ENCODE measurements at places on chromosomes 5 and 9. TPM values are rescaled to one million over a fixed set of nuclear protein-coding genes. Genes with fewer than 3 reads are reported as not detected.

The PDCD1LG2 gene
- not detected for total RNA-seq

DNA sequence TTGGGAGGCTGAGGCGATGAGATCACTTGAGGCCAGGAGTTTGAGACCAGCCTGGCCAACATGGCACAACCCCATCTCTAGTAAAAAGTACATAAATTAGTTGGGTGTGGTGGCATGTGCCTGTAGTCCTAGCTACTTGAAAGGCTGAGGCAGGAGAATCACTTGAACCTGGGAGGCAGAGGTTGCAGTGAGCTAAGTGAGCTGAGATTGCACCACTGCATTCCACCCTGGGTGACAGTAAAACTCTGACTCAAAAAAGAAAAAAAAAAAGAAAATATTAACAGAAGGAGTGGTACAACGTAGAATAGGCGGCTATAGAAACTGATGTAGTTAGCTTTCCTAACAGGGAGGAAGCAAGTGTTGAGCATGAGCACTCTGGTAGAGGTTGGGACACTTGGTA, 59.9 kb downstream of the PBX3 start:
- DNase-seq, result no peak

GRCh38 chr9:35526087-35526801, 36.3 kb downstream of the RUSC2 start:
- peak; percentile 25 for DNase-seq

- DNase-seq, result peak; percentile 56
Measured at GRCh38 chr5:56323505-56323904, 90.4 kb upstream of the ANKRD55 start.

GRCh38 chr9:86351880-86352279, 2.3 kb downstream of the TUT7 start:
- DNase-seq, result no peak

The PCDHB13 gene
- 0.93 TPM for total RNA-seq

GRCh38 chr9:131873891-131874440, 134.1 kb upstream of the RAPGEF1 start:
- DNase-seq, result no peak

DNA sequence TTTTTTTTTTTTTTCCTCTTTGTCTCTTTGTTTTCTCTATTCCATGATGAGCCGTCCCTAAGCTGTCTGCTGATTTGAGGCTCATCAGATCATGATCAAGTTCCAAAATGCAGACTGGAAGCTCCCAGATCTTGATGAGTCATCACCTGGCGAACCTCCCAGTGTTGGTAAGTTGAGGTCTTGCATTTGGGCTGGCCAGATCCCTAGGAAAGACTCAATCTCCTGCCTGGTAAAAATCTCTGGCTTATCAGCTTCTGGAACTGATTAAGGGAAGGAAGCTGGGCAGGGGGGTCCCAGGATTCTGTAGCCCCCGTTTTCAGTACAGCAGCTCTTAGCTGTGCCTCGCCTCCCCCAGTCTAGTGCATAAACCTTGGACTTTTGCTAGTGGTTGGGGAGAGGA, 69.0 kb downstream of the TSPAN17 start:
- peak; percentile 6 for DNase-seq

The RETREG1 gene
- total RNA-seq, result 7.6 TPM

DNA sequence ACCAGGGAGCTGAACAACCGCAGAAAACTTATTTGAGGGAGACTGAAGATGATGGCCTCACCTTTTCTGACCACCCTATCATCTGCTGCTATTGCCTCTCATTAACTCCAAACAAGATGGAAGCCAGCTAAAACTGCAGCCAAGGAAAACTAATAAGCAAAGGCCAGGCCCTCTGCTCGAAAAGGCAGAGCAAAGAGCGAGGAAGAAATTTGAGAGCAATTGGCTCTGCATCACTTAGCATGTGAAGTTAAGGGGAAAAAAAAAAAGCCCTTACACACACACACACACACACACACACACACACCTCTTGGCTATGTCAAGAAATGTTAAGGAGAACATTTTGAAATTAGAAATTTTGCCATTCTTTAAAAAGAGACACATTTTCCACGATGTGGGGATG, 228.1 kb upstream of the CYLC2 start:
- no peak for DNase-seq

DNA sequence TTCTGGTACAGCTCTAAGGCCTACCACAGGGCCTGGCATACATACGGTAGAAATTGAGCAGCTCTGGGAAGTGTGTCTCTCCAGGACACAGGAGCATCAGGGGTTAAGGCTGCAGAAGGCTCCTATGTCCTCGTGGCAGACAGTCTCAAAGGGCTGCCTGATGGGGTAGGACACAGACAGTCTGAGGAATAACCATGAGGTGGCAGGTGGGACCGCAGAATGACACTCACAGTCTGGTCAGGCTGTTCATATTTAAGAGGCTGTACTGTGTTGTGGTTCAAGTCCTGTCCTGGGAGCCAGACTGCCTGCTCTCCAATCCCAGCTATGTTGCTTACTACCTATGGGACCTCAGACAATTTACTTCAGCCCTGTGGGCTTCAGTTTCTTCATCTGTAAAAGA, 217.1 kb downstream of the TRIM32 start:
- no peak for DNase-seq

DNA sequence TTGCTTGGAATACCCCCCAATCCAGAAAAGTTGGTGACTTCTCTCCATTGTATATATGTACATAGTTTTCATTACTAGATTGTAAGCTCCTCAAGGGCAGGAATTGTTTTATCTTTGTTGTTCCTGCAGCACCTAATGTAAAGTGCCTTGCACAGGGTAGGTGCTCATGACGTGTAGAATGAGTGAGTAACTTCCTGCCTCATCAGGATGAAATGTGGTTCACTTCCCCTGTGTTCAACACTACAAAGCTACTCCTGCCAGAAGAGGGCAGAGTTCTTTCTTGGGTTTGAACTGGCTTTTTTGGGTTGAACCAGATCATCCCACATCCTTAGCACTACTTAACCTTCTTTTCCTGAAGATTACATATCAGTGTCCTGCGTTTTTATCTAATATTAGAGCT, 23.9 kb downstream of the GTF3C4 start:
- DNase-seq, result no peak

- DNase-seq, result no peak
Measured at GRCh38 chr5:127028822-127029457, 1.4 kb downstream of the MARCHF3 start.

The TAL2 gene
- not detected for total RNA-seq

GRCh38 chr9:87607859-87608258, 110.2 kb downstream of the DAPK1 start:
- DNase-seq, result no peak

GRCh38 chr5:87007737-87008136, 259.9 kb upstream of the RASA1 start:
- DNase-seq, result no peak

DNA sequence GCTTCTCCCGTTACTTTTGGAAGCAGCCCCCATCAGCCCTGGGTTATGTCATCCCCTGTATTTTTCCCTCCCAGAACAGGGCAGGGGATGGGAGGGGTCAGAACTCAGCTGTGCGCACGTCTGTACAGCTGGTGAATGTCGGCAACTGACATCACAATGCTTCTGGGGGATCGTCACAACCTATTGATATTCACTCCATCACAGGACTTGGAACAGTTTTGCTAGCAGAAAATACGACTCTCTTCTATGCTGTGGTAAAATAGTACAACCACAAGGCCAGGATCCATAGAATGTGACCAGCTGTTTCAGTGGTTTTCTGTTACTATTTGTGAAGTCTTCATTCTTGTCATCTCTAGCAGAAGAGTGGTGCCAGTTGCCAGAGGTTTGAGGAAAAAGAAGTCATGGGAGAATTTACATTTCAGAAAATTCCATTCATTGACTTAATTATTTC, 77.1 kb upstream of the KLF4 start:
- no peak for DNase-seq

DNA sequence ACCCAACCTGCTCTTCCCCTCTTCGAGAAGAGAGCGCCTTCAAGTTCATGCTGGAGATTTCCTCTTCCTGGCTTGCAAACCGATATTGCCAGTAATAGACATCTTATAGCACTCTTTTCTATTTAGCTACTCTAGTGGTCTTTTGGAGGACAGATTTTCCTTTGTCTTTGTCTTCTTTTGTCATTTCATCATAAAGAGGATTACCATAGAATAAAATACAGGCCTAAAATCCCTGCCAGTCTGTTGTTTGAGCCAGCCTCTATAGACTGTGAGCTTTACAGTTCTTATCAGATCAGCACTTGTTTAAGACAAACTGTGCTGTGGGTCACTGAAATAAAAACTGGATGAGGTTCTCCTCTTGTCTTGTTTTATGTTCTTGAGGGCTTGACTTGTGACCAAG, 802.8 kb downstream of the NR2F1-AS1 start:
- no peak for DNase-seq

The FGF10 gene
- total RNA-seq, result not detected

DNA sequence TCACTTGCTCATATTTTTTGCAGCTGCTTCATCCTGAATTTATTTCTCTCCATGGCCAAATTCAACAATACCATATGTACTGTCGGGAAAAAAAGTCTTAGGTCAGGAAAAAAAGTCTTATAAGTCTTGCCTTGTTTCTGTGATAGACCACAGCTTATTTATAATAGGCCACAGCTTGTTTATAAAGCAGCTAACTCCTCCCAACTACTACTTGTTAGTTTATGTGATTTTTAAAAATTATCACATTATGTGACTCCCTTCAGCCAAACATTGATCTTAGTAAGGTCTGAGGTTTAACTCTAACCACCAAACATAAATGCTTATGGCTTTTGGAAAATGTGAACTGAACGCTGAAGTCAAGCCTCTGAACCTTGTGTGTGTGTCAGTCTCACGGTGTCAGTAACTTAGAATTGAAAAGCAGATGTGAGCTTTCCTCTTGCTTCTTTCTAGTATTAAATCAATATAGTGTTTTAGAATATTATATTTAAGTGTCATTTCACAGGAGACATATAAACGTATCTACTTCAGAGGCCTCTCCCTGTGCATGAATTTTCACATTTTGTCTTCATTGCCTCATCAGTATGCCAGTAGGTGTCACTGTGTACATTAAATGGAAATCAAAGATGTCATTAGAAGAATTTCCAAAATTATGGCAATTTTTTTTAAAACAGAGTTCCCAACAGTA, 51.3 kb downstream of the SNX24 start:
- DNase-seq, result peak; percentile 6

GRCh38 chr5:154370813-154371212, 75.0 kb upstream of the SAP30L start:
- no peak for DNase-seq

DNA sequence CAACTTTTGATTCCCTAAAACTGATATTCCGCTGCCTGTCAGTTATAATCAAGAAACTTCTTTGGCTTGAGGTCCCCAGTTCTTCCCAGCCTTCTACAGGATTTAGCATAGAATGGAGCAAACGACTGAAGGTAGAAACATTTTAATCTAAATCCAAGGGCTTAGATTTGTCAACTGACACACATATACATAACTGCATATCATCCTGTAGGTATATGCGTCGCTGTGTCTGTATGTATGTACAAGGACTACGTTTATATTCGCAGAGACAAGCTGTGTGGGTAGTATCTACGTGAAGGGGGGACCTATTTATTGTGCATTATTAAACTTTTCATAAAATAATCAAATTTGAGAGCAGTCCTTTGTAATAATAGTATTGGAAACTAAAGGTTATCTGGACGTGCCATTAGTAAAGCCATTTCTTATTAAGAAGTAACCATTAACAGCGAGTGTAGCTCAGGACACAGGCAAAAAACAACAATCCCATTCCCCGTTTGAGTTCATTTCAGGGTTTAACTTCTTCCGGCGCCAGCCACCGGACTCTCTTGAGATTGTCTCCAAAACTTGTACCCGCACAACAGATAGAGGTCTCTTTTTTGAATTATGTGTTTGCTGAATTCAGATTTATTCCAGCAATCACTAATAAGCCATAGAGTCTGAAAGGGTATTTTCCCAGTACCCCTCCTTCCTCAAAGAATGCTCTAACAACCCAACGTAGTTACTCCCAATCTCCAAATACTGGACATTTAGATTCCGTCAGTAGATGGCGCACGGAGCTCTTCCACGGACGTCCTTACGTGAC, 2.1 kb upstream of the MLLT3 start:
- DNase-seq, result peak; percentile 59

DNA sequence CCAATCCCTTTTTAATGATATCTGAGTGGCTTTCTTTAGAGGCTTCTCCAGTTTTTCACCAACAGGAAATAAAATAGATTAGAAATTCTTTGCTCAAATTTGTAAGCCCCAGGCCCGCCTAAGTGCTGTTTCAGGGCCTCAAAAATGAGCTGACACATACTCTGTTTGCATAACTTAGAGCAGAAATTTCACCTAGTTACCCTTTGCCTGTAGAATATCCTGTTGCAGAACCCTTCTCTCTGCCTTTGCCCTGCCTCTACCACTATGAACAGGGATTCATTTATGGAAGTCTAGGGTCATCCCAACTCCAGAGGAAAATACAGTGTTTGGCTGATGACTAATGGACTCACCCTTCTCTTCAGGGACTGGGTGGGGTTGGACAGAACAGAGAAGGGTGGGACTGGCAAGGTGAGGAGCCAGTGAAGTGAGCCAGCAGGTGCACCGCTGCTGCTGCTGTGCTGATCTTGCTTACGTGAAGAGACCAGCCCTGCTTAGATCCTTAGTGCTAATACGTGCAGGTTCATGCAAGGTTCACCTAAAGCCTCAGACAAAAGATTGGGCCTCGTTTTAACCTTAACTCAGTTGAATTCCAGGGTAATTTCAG, 22.8 kb downstream of the OSTF1 start:
- no peak for DNase-seq

The SPATA31E1 gene
- not detected for total RNA-seq

The SLC9A3 gene
- 0.43 TPM for total RNA-seq

GRCh38 chr9:91814753-91815152, 135.3 kb downstream of the ROR2 start:
- no peak for DNase-seq

DNA sequence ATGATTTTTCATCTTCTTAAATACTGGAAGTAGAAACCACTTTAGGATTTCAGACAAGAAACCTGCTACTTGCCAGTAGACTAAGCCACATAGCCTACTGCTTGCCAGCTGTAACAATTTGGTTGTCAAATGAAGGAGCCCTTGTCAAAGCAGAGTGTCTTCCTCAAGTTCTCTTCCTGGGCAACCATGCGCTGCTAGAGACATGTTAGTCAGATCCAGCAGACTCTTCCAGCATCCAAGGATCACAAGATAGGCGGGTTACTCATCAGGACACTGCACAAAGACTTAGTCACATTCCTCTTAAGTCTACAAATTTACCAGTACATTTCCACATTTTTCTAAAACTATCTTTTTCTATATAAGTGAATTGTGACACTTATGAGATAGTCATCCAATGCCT, 24.4 kb downstream of the SKIC3 start:
- DNase-seq, result peak; percentile 21

All from Caki2 (cell line).